Prostate gland (tissue), 2 donors: ENCODE measurements at places on chromosomes 2 and 18. TPM values are rescaled to one million over a fixed set of nuclear protein-coding genes. Genes with fewer than 3 reads are reported as not detected.

DNA sequence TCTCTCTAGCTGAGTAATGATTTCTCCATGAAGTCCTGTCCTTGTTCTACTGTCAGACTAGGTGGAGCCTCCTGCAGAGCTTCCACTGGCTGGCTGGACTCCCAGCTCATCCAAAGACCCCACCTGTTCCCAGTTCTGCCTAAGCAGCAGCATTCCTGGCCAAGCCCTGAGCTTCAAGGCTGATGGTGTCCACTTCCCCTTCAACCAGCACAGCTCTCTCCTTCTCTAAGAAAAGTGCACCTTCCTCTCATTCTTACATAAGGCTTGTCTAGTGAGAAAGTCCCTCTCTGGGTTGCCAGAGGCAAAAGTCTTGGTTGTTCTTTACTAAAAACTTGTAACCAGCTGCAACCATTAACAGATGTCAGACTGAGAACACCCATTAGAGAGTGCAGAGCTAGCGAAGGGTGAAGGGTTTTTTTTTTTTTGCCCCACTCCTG, 58.9 kb downstream of the CXCR4 start:
- DNase-seq, result no peak

GRCh38 chr2:126681505-126681904, 25.5 kb downstream of the GYPC start:
- DNase-seq, result no peak

DNA sequence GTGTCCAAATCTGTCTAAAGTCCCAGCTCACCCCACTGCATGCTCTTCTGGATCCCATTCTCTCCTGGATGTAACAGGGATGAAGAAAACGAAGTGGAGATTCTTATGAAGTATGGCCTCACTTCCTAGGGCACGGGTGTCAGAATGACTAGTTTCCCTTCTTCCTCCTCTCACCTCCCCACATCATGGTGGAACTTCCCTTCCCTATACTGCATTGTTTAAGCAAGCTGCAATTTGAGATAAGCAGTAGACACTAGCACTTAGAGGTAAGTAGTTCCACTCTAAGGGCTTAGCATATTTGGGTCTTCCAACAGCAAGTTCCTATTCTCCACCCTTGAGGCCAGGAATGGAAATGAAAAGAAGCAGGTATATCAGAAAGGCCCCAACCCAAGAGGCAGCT, 29.7 kb downstream of the SLC4A5 start:
- DNase-seq, result no peak

The CYB5A gene
- 144 TPM for total RNA-seq

DNA sequence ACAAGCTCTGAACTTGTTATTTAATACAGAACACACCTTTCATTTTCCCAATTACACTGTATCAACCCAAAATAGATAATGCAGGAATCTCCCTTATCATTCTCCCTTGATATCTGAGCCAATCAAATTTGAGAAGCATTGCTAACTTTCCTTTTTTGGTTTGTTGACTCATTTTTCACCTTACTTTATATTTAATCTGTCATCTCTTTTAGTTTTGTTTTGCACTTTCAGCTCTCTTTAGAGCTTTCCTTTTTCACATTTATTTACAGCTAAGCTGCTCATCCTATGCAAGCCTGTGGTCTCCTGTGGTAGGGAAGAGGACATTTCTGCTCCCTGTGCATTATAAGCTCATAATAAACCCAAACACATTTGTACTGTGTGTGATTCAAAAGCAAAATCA, 50.1 kb downstream of the ITGAV start:
- DNase-seq, result no peak
